ENCODE measurements at places on chromosomes 5 and 9. TPM values are rescaled to one million over a fixed set of nuclear protein-coding genes. Genes with fewer than 3 reads are reported as not detected.

DNA sequence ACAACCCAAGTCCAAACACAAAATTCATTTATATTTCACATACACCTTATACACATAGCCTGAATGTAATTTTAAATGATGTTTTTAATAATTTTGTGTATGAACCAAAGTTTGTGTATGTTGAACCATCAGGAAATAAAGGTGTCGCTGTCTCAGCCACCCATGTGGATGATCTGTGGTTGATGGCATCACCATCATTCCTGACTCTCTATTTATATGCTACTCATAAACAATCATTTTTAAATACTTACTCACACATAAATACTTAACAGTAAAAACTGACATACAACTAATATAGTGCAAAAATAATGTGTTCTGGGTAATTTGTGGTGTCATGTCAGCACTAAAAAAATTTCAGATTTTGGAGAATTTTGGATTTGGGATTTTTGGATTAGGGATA, 38.4 kb downstream of the SMC5 start:
- DNase-seq = no peak

GRCh38 chr9:12439267-12439666, 253.9 kb upstream of the TYRP1 start:
- DNase-seq = no peak

The PLEKHG4B gene
- total RNA-seq = 49.4 TPM

DNA sequence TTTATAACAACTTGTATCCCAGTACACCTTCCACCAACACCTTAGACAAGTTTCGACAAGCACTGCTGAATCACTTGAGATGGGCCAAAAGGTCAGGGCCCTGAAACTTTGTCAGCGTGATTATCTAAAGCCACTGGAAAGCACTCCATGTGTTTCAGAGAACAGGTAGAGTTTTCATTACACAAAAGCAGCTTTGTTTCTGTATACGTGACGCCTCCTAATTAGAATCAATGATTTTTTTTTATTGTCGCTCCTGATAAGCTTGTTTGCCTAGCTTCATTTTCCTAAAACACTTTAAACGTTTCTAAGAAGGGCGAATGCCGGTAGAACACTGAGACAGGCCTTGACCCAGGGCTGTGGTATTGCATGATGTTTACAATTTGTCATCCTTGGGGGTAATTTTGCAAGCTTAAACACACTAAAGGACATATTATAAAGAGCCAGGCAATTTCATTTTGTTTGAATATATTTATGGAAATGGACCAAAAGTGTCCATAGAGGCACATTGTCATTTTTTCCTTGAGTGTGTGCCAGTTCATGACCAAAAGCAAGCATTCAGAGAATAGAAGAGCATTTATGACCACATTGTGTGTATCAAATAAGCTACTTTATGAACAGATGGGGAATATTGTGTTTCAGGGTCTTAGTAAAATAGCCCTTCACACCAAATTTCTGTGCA, 193.6 kb downstream of the GLIS3 start:
- no peak for DNase-seq

- DNase-seq = no peak
Measured at GRCh38 chr9:69307446-69308205, 17.4 kb upstream of the ENTREP1 start.

DNA sequence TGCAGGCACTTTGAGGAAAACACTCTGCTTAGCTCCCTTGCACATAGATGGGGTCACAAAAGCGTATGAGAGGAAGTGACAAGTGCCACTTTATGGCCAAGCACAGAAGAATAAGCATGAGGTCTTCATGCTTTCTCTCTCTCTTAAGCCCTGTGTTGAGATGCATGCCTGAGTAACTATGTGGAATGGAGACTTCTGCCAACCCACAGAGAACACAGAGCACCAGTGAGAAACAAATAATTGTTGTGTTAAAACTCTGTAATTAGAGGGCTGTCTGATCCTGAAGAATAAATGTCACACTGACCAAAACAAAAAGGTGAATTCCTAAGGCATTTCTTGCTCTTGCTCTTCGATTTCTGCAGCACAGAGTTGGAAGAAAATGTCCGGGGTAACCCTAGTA, 488.5 kb downstream of the CTNND2 start:
- DNase-seq = no peak

GRCh38 chr9:13575558-13575957, 296.1 kb upstream of the MPDZ start:
- DNase-seq = no peak

The IL9 gene
- total RNA-seq = not detected

DNA sequence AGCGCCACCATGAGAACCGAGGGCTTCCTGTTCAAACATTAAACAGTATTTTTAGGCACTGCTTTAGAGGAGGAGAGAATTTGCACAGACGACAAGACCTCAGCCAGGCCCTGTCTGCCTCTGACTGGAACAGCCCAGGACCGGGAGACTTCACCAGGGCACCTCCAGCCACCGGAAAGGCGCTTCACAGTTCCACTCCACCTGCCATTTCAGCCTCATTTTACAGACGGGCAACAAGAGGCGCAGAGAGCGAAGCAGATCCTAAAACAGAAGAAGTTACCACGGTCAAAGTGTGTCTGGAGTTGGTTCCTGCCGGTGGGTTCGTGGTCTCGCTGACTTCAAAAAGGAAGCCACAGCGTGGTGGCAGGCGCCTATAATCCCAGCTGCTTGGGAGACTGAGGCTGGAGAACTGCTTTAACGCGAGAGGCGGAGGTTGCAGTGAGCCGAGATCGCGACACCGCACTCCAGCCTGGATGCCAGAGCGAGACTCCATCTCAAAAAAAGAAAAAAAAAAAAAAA, 28.4 kb downstream of the COL23A1 start:
- no peak for DNase-seq

The ST8SIA4 gene
- total RNA-seq = 12.6 TPM

DNA sequence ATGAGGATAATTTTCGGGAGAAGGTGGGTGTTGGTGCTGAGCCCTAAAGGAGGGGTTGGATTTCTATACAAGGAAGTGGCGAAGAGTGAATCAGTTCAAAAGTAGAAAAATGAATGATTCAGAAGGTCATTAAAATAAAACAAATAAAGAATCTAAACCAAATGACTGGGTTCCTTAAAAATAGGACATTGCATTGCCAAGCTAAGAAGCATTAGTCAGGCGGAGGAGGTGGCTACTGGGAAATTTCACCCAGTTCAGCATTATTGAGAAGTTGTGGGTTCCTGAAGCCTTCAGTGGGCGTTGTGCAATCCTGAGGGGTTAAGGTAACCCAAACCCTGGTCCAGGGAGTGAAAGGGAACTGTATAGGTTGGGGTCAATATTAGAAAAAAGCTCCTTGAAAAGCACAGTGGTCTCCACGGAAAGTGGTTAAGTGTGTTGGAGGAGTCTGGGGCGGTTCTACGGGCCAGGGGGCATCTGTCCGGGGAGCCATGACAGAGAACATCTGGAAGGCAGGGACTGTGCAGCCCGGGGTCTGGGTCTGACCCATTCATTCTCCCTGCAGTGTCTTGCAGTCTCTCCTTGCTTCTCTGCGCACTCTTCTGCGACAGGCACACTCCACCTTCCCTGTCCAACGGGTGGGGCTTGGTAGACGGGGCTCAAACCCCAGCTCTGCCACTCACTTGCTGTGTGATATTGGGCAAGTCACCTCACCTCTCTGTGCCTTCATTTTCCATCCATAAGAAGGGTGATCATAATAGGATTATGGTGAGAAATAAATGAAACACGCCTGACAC, 27.6 kb upstream of the DUSP1 start:
- DNase-seq = no peak

The GRXCR2 gene
- not detected for total RNA-seq

- peak; percentile 3 for DNase-seq
Measured at GRCh38 chr9:127182901-127183746, 60.7 kb upstream of the ANGPTL2 start.

The RALGDS gene
- 449 TPM for total RNA-seq

DNA sequence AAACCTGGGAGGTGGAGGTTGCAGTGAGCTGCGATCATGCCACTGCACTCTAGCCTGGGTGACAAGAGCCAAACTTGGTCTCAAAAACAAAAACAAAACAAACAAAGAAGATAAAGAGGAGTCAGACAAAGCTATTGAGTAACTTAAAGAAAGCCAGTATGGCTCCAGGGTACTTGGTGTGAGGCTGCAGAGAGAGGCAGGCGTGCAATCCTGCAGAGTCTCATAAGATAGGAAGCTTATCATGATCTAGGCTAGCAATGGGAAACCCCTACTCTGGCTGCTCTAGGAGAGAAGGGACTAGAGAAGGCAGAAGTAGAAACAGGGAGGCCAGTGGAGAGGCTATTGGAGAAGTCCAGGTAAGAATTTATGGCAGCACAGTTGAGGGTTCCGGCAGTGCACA, 42.0 kb downstream of the ARRDC3 start:
- DNase-seq = no peak

The CCDC112 gene
- total RNA-seq = 53.7 TPM

DNA sequence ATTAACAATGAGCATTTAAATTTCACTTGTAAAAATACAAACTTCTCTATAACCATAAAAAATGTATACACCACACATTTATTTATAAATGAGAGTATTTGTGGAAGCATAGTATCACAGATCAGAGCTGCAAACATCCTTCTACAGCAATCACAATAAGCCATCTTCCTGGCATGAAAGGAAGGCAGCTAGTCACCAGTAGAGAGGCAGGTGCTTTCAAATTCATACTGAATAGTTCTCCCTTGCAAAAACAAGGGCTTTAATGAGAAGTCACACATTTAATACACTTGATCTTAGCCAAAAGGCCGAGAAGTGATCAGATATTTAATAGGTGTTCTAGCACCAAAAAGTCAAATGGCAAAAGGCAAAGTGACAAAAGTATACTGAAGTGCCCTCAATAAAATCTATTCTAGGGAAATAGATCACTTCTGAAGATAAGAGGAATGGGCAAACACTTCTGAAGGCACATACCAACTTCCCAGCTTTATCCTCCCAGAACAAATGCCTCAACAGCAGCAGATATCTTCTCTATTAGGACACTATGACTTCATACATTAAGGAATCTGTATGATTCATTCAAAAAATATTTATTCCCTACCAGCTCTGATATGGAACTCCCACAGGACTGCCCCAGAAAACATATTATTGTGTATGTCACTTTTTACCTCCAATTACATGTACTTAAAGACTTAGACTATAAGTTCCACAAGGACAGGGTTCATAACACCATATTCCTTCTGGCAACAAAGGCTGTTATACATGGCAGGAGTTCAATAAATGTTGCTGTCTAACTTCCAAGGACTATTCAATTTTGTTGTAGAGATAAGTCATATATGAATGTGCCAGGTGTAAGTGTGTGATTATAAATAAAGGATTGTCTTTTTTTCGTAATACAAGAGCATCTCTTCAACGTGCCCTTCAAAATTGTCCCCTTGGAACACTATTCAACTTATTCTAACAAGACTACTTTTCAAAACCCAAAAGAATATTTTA, 31.7 kb downstream of the MAPKAP1 start:
- no peak for DNase-seq

DNA sequence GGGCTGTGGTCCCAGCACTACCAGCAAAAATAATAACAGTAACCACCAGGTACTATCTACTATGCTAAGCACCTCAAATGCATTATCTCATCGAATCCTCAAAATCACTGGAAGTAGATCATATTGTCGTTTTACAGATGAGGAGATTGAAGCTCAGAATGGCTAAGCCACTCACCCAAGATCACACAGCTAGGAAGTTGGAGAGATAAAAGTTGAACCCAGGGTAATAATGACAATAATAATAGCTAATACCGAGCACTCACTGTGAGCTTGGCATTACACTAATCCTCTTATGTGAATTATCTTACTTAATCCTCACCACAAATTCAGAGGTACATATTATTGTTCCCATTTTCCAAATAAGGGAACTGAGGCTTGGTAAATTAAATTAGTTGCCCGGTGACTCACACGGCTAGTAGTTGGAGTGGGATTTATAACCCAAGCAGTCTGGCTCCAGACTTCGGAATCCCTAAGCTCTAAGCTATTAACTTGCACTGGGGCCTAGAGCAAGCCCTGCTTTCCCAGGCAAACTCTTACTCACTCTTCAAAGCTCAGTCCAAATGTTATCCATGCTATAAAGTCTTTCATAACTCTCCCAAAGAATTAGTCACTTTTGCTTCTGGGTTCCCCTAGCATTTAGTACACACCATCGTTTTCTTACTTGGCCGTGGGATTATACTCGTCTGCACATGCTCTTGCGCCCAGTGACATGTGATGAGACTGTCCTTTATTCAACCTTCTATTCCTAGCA, 3.8 kb downstream of the ARSI start:
- DNase-seq = no peak

DNA sequence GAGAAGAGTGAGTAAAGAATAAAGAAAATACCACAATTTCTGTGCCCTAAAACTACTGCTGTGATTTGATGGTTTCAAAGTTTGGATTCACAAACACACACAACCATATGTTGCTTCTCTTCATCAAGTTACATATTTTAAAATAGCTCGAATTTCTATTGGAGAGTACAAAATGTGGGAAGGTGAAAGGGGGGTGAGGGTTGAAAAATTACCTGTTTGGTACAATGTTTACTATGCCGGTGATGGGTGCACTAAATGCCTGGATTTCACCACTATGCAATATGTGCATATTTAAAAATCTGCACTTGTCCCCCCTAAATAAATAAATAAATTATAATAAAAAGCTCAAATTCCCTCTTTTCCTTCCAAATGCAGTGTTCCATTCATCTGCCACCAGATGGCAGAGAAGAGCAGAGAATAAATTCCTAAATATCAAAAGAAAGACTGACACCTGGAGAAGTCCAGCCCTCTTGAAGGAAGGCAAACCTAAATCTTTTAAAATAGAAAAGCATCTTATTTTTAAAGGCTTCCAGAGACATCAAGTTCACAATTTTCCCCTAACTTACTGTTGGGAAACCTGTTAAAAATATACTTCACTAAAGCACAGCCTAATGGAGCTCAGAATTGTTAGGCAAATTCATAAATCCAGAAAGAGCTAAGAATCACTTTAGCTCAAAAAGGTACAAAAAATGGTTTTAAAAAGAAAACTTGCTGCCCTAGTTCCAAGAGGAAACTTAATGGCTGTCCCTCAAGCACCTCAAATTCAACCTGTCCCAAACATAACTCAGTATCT, 24.8 kb upstream of the HNRNPA0 start:
- no peak for DNase-seq

GRCh38 chr9:13621872-13622564, 342.5 kb upstream of the MPDZ start:
- DNase-seq = no peak

The DMRT3 gene
- 1.7 TPM for total RNA-seq

The MED27 gene
- 45.0 TPM for total RNA-seq

- DNase-seq = no peak
Measured at GRCh38 chr5:65326922-65327321, 154.8 kb downstream of the ADAMTS6 start.

The BAAT gene
- total RNA-seq = 0.54 TPM

DNA sequence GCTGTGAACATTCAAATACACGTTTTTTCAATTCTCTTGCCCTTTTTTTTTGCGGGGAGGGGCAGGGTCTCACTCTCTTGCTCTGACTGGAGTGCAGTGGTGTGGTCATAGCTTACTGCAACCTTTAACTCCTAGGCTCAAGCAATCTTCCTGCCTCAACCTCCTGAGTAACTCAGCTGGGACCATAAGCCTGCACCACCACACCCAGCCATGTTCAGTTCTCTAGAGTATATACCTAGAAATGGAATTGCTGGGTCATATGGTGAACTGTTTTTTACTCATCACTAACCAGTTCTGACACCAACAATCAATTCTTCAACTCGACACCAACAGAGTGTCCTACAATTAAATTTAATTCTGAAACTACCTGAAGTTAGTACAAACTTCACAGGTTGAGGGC, 85.5 kb upstream of the ZNF169 start:
- no peak for DNase-seq

Measured in glutamatergic neuron (in vitro differentiated cells).